ENCODE measurements at places on chromosomes 16 and 17. TPM values are rescaled to one million over a fixed set of nuclear protein-coding genes. Genes with fewer than 3 reads are reported as not detected.

DNA sequence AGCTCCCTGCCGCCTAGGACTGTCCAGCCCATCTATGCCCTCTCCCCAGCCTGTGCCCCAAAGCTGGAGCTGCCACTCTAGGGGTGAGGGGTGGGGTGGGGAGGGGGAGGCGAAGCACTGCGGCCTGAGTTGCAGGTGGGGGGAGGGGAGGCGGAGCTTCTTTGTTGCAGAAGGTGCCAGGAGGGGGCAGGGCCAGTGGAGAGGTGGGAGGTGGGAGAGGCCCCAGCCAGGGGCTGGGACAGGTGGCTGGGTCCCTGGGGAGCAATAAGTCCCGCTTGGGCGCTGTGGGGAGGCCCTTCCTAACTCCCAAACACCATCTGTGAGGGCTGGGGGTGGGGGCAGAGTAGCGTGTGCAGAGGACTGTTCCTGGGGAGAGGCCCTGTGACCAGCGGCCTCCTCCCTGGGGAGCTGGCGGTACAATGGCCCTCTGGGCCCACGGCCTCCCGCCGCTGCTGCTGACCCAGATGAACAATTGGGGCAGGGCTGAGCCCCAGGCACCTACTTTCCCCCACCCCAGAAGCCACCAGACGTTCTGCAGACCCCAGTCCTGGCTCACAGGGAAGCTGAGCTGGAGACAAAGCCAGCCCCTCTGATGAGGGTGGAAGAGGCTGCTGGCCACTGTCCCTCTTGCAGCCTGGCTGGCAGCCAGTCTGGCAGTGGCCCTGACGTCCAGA lies 2.2 kb upstream of the NTN3 start:
- no peak overlapping the region for H3K27ac ChIP-seq
- peaks cover 73% of the 10 kb centered on the region for H3K27me3 ChIP-seq
- H3K36me3 ChIP-seq: no peaks in the 10 kb centered on the region
- peaks cover 53% of the 10 kb centered on the region for H3K4me1 ChIP-seq
- DNase-seq: peak; percentile 67
- peak overlapping the region; percentile 57 for H3K4me3 ChIP-seq

Gene LMF1
- polyA plus RNA-seq: 15.3 TPM

- H3K4me3 ChIP-seq: no peak overlapping the region
- no peak overlapping the region for H3K27ac ChIP-seq
- DNase-seq: no peak
- peaks cover 5% of the 10 kb centered on the region for H3K4me1 ChIP-seq
- H3K27me3 ChIP-seq: peaks cover 10% of the 10 kb centered on the region
Measured at GRCh38 chr17:2718150-2718938, 6.8 kb upstream of the CLUH start.

Gene TNRC6A
- polyA plus RNA-seq: 30.2 TPM

Gene TOX3
- polyA plus RNA-seq: 9.8 TPM

DNA sequence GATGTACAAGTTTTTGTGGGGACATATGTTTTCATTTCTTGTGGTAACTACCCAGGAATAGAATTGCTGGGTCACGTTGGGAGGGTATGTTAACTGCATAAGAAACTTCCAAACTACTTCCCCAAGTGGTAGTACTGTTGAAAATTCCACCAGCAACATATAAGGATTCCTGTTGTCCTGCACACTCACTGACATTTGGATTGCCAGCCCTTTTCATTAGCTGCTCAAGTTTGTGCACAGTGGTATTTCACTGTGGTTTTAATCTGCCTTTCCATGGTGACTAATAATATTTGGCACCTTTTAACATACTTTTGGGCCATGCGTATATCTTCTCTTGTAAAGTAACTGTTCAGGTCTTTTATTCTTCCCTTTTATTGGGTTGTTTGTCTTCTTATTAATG lies 103.3 kb downstream of the GNAO1 start:
- no peak overlapping the region for H3K4me3 ChIP-seq
- no peaks in the 10 kb centered on the region for H3K36me3 ChIP-seq
- H3K27me3 ChIP-seq: no peaks in the 10 kb centered on the region
- H3K4me1 ChIP-seq: peaks cover 27% of the 10 kb centered on the region
- peak overlapping the region; percentile 30 for H3K27ac ChIP-seq

DNA sequence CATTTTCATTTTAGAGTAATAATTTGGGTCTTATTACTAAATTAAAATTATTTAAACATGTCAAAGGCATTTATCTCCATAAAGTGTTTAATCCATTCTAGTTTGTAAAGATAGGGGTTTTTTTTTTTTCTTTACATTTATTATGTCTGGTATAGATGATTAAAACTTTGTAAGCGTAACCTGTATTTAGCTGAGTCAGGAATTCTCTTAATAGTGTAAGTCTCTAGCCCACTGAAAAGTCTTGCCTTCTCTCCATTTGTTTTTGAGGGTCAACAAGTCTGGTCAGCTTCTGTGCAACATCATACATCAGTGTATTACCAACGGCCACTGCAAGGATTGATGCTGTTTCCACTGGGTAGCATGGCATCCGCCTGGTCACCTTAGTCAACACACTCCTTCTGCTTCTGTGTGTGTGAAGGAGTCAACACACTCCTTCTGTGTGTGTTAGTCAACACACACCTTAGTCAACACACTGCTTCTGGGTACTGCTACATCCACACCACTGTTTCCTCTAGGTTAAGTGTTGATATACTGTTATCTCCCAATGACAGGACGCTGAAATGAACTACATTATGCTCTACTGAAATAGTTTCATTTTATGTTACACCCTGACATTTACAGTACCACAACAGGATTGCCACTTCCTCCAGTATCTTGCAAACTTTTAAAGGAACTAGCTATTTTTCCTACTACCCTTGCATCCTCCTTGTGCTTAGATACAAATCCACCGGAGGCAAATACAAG lies 37.3 kb upstream of the VWA3A start:
- no peaks in the 10 kb centered on the region for H3K4me1 ChIP-seq
- H3K36me3 ChIP-seq: peaks cover 5% of the 10 kb centered on the region
- no peak for DNase-seq
- no peak overlapping the region for H3K27ac ChIP-seq

- H3K27me3 ChIP-seq: no peaks in the 10 kb centered on the region
- peak; percentile 95 for DNase-seq
- H3K36me3 ChIP-seq: no peaks in the 10 kb centered on the region
- peaks cover 61% of the 10 kb centered on the region for H3K4me1 ChIP-seq
Measured at GRCh38 chr16:72848759-72849664, 198.9 kb downstream of the ZFHX3 start.

Gene FOXF1
- 18.2 TPM for polyA plus RNA-seq

Gene INPP5K
- polyA plus RNA-seq: 27.1 TPM

GRCh38 chr16:69423189-69423588 lies 1.2 kb upstream of the CYB5B start:
- H3K27ac ChIP-seq: no peak overlapping the region
- H3K4me1 ChIP-seq: peaks cover 23% of the 10 kb centered on the region
- no peaks in the 10 kb centered on the region for H3K27me3 ChIP-seq
- H3K4me3 ChIP-seq: no peak overlapping the region
- DNase-seq: no peak

GRCh38 chr17:58533616-58534188 lies 19.3 kb upstream of the MTMR4 start:
- H3K27ac ChIP-seq: no peak overlapping the region
- H3K36me3 ChIP-seq: no peaks in the 10 kb centered on the region
- peaks cover 5% of the 10 kb centered on the region for H3K27me3 ChIP-seq
- no peak for DNase-seq
- H3K4me3 ChIP-seq: no peak overlapping the region

DNA sequence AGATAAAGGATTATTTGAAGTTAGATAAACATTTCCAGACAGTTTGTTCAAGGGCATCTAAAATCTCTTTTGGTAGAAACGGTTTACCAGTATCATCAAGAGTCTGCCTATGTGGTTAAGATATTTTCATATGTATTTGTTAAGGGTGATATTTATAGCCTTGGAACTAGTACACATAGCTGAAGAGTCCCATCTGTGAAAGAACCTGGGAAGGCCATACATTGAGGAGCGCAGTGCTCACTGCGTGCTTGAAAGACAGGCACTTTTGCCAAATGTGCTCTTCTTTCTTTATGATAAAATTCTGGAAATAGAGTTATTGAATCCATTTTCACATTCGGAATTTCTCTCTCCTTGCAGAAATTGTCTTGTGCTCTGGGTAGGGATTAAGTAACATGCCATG lies 7.7 kb downstream of the IGSF6 start:
- no peak for DNase-seq
- H3K27me3 ChIP-seq: no peaks in the 10 kb centered on the region
- peaks cover 4% of the 10 kb centered on the region for H3K36me3 ChIP-seq
- no peak overlapping the region for H3K4me3 ChIP-seq

Gene AATK
- 3.1 TPM for polyA plus RNA-seq

DNA sequence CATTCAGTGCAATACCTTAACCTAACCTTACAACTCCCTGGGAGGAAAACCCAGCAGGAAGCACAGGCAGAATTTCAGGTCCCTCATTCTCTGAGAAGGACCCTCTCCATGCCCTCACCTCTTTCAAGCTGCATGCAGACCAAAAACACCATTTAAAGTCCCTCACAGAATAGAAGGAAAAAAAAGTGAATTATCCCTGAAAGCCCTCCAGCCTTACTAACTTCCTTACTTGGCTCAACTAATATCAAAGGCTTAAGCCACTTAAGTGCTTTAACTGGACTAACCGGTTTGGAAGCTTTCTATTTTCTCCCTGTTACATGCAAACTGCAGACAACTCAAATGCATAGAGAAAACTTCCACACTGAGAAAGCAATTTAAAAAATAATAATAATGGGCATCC lies 60.5 kb downstream of the ADAMTS18 start:
- H3K4me3 ChIP-seq: no peak overlapping the region
- no peak overlapping the region for H3K27ac ChIP-seq
- no peaks in the 10 kb centered on the region for H3K36me3 ChIP-seq
- H3K27me3 ChIP-seq: no peaks in the 10 kb centered on the region

Gene VTN
- polyA plus RNA-seq: 1.1 TPM

Gene TAC4
- polyA plus RNA-seq: not detected

GRCh38 chr16:58127634-58128033 lies 1.5 kb downstream of the CFAP20 start:
- peak overlapping the region; percentile 93 for H3K4me3 ChIP-seq
- H3K27ac ChIP-seq: peak overlapping the region; percentile 88
- H3K4me1 ChIP-seq: peaks cover 32% of the 10 kb centered on the region
- peak; percentile 20 for DNase-seq
- no peaks in the 10 kb centered on the region for H3K27me3 ChIP-seq

Gene G6PC1
- polyA plus RNA-seq: not detected

DNA sequence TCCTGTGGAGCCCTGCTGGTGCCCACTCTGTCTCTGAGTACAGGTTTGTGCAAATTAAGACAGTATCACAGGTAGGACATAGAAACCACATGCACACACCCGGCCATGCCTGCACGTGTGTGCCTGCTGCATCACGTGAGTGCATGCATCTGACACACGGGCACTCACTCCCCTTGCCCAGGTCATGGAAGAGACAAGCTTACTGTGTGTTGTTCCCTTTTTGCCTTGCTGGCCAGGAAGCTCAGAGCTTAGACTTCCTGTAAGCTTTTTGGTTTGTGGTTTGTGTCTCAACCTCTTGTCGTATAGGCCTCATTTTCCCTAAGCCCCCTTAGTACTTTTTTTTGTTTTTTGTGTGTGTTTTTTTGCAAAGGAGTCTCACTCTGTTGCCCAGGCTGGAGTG lies 25.0 kb downstream of the ZNF469 start:
- no peak for DNase-seq
- H3K4me3 ChIP-seq: no peak overlapping the region
- H3K4me1 ChIP-seq: peaks cover 14% of the 10 kb centered on the region
- H3K36me3 ChIP-seq: no peaks in the 10 kb centered on the region
- H3K27ac ChIP-seq: no peak overlapping the region
- no peaks in the 10 kb centered on the region for H3K27me3 ChIP-seq

DNA sequence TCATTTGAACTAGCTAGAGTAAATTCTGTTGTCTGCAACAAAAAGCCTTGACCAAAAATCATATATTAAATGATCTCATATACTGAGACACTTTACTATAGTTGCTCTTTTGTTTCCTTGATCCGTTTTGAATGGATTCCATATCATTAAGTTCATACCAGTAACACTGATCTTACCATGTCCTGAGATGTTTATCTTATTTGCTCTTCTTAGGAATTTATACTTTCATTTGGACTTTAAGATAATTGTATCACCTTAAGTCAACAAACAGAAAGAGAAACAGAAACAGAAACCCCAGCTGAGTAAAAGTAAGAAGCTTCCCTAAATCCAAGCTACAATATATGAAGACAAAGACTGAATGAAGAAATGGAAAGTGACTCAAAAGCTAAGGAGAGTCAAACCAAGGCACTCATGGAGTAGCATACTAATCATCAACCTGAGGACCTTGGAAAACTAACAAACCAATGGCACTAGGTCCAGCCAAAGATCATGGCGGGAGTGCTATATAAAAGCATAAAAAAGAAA lies 106.5 kb upstream of the COX10 start:
- no peaks in the 10 kb centered on the region for H3K4me1 ChIP-seq
- H3K27me3 ChIP-seq: no peaks in the 10 kb centered on the region
- DNase-seq: no peak
- no peak overlapping the region for H3K4me3 ChIP-seq

GRCh38 chr16:74852500-74852875 lies 77.9 kb upstream of the FA2H start:
- no peaks in the 10 kb centered on the region for H3K27me3 ChIP-seq
- H3K36me3 ChIP-seq: no peaks in the 10 kb centered on the region
- no peaks in the 10 kb centered on the region for H3K4me1 ChIP-seq

Gene XAF1
- 7.9 TPM for polyA plus RNA-seq

Gene RNF222
- polyA plus RNA-seq: not detected

DNA sequence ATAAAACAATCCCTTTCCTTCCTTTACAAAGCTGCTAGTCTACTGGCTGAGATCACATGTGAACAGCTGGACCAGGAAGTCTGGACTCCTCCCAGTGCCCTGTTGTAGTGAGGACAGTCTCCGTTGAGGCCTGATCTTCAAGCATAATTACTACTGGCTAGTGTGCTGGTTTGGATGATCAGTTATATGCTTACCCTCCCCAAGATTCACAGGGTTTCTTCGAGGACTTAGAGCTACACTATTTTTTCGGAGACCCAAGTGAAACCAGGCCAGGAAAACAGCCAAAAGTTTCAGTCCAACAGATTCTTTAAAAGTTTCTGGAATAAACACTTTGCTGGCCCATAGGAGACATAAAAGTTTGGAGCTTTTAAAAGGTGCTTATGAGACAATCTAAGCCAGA lies 194.9 kb upstream of the CDH11 start:
- H3K36me3 ChIP-seq: no peaks in the 10 kb centered on the region
- H3K27me3 ChIP-seq: no peaks in the 10 kb centered on the region
- no peak for DNase-seq
- no peak overlapping the region for H3K27ac ChIP-seq
- no peak overlapping the region for H3K4me3 ChIP-seq
- H3K4me1 ChIP-seq: no peaks in the 10 kb centered on the region

Gene ALDH3A1
- 31.0 TPM for polyA plus RNA-seq

GRCh38 chr17:22310717-22311686 lies 618.7 kb downstream of the KCNJ18 start:
- H3K27me3 ChIP-seq: no peaks in the 10 kb centered on the region
- H3K36me3 ChIP-seq: no peaks in the 10 kb centered on the region
- DNase-seq: no peak
- no peak overlapping the region for H3K4me3 ChIP-seq
- no peak overlapping the region for H3K27ac ChIP-seq

DNA sequence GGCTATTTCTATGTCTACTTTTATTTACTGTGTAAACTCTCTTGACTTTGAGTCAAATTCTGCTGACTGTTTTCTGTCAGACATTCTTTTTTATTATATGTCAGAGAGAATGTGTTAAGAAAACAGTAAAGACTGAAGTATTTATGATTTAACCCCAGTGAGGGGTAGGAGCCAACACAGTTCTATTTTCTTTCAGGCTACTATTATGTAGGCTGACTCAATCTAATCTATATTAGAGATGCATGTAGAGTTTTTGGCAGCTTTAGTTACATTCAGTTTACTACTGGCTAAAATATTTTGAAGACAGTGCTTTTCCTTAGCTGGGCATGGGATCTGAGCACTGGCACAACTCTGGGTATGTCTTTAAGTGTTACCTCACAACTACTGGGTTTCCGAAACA lies 1108.0 kb downstream of the CDH11 start:
- H3K27me3 ChIP-seq: no peaks in the 10 kb centered on the region
- H3K4me3 ChIP-seq: no peak overlapping the region
- H3K27ac ChIP-seq: no peak overlapping the region
- H3K36me3 ChIP-seq: no peaks in the 10 kb centered on the region
- no peaks in the 10 kb centered on the region for H3K4me1 ChIP-seq
